ENCODE measurements at places on chromosomes 2 and 18.

DNA sequence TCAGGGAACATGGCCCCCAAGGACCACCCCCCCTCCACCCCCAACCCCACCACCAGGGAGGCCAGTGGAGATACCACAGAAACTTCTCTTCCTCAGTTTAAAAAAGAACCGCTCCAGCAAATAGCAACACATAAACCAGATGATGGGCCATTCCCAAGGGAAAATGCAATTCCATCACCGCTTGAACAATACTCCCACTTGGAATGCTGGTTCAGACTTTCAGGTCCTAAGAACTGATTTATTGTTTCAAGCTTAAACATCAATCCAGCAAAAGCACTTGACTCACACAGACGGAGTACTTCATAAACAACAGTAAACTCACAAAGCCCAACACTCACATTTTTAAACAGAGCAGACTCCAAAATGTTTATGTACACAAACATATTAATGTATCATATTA lies 6.9 kb downstream of the HDAC4 start:
- peak; percentile 31 for DNase-seq

DNA sequence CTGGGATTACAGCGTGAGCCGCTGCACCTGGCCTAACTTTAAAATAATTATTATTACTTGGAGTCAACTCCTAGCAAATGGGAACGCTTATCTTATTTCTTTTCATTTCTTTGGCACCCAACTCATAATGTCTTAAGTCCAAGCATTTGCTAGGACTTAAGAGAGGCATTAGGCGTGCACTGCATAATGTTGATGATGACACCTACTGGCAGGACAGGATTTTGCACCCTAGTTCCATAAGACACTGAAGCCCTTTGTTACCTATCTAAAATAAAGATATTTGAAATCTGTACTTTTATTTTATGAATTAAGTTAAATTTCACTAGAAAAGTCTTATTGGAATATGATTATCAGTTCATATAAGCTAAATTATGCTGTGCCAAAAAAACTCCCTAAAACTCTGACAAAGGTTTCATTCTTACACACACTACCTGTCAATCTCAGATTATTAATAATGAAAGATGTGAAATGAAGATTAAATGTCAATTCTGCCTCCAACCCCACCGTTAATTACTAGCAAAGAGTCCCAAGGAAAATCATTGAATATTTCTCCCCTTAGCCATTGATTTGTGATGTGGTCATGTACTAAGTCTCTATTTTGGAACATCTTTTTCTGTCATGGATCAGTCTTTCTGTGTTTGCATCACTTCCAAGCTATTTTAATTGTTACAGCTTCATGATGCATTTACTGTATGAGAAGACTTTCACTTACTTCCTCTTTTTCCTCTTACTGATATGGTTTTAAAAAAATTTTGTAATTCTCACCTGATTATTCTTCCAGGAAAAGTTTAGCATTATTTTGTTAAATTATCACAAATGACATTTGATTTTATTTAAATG lies 12.7 kb upstream of the CDH2 start:
- peak; percentile 38 for DNase-seq

- no peak for DNase-seq
Observed at GRCh38 chr2:31037058-31037457, 101.2 kb downstream of the GALNT14 start.

GRCh38 chr2:189658306-189659212 lies 2.7 kb upstream of the ASNSD1 start:
- no peak for DNase-seq

GRCh38 chr2:159737292-159737916 lies 25.1 kb downstream of the MARCHF7 start:
- no peak for DNase-seq

GRCh38 chr18:11324956-11325882 lies 175.8 kb upstream of the PIEZO2 start:
- DNase-seq: peak; percentile 87

DNA sequence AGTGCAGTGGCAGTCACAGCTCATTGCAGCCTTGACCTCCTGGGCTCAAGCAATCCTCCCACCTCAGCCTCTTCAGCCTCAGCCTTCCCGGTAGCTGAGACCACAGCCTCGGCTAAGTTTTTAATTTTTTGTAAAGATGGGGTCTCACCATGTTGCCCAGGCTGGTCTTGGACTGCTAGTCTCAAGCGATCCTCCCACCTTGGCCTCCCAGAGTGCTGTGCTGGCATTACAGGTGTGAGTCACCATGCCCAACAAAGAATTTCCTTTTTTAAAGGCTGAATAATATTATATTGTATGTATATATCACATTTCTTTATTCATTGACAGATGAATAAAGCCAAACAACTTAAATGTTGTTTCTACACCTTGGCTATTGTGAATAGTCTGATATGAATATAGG lies 42.5 kb downstream of the MOB4 start:
- DNase-seq: no peak

DNA sequence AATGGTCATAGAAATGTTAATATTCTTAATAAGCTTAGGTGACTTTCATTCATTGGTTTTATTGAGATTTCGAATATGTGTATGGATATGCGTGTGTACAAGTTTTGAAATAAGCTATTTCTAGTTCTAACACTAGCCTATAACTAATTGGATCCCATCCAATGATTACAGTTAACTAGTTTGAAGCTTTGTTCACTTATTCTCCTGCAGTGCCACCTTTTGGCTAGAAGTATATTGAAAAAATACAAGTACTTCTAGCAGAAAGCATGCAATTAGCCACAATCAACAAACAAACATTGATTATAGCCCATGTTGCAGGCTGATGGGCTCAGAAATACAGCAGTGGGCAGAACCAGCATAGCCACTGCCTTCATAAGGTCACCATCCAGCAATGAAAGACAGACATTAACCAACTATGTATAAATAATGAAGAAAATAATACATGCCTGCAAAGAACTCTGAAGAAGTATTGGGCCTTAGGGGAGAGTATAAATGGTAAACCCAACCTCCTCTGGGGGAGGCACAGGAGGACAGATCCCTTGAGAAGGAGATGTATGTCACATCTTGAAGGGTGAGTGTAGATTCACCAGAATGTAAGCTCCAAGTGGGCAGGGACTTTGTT lies 5.1 kb upstream of the PIEZO2 start:
- DNase-seq: peak; percentile 32

DNA sequence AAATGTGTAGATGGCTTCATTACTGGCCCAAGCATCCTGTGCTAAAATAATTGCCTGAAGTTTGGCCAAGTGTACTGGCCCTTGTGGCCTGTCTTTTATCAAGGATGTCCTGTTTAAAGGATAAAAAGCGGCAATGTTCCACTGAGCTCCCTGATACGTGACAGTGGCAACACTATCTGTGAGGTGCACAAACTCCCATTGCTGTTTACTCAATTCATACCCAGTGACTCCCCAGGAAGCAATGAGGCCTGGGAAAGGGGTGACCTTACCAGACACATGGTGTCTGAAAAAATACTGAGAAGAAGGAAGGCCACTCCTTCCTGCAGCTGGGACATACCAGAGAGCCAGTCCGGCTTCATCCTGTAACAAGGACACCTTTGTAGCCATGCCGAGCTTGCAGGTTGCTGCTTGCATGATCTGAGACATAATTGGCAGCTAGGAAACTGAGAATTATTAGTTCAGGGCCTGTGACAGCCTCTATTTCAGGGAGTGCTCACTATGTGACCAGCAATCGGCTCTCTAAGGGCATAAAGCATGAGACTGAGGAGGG lies 198.5 kb upstream of the LRATD1 start:
- no peak for DNase-seq

DNA sequence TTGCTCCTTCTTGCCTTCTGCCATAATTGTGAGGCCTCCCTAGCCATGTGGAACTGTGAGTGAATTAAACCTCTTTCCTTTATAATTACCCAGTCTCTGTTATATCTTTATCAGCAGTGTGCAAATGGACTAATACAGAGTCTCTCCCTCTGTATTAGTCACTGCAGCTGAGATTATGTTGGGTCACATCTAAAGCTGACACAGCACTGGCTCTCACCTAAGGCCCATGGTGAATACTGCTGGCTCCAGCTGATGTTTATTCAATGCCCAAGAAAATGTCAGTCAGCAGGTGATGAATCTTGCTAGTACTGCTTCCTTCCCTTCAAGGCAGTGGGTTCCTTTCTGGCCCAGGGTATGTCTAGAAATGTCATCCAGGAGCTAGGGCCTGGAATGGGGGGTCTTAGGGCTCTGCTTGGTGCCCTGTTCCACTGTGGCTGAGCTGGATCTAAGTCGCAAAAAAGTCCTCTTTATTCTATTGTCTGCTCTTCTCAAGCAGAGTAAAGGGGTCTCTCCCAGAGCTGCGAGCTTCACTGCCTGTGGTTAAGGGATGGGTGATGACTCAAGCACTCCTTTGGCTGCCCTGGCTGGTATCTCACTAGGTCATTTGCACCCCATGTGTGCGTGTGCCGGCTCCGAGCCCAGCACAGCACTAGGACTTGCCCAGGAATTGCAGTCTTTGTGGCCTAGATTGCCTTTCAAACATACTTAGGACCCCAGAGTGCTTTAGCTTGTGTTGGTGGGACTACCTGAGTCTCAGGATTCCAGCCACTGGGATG lies 29.9 kb downstream of the PPP1R1C start:
- DNase-seq: no peak

- DNase-seq: peak; percentile 37
Observed at GRCh38 chr2:150997066-150997465, 264.6 kb downstream of the RBM43 start.

DNA sequence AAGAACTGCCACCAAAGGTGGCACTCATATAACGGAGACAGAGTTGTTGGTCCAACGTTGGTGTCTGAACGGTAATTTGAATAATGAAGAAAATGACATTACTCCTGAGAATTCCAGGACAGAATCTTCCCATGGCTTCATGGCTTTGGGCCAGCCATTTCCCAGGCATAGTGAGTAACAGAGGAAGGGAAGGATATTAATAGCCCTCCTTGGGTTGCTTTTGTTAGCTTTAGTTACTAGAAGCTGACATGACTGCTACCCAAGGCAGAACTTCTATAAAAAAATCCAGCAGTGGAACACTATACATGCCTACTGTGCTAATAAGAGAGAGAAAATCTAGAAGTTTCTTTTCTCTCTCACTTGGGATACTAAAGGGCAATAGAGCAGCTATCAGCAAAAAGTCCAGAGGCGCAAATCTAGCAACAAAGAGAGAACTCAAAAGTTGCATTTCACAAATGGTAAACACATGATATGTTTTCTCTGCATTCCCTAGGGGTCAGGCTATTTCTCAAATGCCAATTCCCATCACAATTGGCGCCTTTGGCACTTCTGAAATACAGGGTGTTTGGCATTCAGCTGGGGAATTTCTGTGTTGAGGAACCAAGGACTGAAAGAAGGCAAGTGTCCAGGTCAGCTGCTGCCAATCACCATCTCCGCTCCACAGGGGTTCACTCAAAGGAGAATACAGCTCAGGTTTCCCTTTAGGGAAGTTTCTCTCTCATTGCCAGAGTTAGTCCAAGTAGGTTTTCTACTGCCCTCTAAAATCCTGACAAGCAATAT lies 160.8 kb upstream of the KYNU start:
- peak; percentile 14 for DNase-seq

GRCh38 chr2:443741-444140 lies 155.8 kb upstream of the ALKAL2 start:
- DNase-seq: no peak

GRCh38 chr2:199223791-199224190 lies 233.9 kb downstream of the SATB2 start:
- DNase-seq: no peak

DNA sequence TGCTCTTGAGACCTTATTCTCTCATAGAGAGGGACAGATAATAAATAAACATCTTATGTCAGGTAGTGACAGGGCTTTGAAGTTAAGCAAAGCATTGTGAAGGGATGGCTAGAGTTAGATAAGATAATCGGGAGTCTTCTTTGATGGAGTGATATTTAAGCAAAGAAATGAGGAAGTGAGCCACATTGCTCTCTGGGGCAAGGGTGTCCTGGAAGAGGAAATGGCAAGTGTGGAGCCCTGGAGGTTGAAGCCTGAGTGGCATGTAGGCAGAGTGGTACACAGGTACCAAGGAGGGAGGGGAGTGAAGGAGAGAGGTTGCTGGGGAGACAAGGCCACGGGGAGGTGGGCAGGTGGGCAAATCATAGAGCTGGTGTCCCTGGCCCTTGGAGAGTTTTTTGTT lies 110.2 kb downstream of the CTAGE1 start:
- no peak for DNase-seq
